ENCODE measurements at places on chromosomes 11 and 22.

GRCh38 chr11:65290448-65291165, 24.1 kb upstream of the CDC42EP2 start:
- no peak for DNase-seq

DNA sequence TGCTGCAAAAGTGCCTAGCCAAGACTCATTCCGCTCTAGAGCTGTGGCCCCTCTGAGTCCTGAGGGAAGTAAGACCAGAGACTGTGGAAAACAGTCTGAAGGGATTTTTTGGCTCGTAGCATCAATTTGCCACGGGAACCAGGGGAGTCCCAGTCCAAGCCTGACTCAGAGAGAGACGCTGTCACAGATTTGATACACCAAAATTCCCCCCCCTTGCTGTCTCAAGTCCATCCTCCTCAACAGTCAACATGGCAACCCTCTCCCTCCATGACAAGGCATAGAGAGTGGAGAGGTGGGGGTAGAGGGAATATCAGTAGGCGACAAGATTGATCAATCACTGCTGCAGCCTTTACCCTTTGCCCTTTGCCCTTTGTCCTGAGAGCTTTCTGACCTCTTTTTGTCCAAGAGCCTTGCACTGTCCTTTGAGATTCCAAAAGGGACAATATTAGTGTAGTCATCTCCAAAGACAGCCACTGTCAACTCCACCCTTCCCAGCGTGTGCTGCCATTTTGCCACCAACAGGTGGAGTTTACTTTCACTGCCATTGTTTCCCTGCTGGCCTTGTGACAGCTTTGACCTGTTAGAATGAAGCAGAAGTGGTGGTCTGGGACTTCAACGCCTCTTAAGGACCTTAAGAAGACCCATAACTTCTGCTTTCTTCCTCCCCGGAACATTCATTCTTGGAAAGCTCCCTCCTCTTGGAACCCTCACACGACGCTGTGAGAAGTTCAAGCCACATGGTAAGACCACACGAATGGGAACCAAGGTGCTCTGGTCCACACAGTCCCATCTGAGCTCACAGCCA, 7.3 kb downstream of the SLC15A3 start:
- no peak for DNase-seq

DNA sequence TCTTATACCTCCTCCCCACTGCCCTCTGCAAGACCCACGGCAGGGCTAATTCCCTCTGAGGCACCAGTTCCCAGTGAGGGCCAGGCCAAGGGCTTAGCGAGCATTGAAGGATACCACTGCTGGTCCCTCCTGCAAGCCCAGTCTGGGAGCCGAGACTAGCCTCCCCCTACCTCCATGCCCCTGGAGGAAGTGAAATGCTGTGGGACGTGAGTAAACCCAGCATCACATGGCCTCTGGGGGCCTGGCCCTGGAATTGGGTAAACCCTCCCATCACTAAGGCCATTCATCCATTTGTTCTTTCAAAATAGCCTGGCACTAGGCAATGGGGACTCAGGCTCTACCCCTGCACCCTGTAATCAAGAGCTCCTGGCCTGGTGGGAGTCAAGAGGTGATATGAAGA, 24.7 kb downstream of the ARAP1 start:
- DNase-seq, result no peak

- peak; percentile 93 for DNase-seq
These were observed 3.6 kb downstream of the AHNAK start for GRCh38 chr11:62542750-62543567.

DNA sequence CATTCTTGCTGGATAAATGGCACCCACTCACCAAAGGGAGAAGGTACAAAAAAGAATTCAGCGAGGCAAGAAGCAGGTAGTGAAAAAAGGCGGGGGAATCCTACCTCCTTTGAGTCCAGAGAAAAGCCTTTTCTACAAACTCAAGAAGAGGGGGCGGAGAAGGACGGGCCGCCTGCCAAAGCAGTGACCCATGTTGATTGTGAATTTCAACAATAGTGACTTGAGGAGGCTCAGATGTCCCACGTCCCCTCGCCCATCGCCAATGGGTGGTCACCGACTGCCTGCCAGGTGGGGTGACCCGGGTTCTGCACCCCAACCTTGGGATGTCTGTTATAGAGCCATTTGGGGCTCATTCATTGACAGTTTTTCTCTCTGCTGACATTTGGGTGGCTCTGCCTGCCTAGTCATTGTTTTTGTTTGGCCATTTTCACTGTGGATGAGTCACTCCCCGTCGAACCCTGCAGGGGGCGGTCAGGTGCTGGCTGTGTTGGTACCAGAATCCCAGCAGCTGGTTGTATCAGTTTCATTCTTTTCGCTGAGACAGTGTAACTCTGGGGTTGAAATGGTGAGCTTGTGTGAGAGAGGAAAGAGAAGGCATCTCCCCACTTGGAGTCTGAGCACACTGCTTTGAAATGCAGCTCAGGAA, 163.4 kb upstream of the NCAM1 start:
- no peak for DNase-seq

DNA sequence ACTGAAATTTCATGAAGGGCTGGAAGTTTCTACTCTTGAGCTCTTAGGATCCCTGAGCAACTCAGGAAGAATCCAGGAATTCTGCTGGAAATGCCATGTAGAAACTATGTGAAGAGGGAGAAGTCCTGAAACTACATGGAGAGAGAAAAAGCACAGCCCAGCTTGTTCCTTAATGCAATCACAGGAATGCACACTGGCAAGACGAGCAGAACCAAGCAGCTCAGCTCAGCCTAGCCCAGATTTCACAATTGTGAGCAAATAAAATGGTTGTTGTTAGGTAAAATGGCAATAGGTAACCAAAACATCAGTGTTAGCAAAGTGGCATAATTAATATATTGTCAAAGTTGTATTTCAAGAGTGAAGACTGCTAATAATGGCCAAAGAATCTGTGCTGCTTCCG, 28.1 kb downstream of the ZNF214 start:
- DNase-seq, result no peak

GRCh38 chr11:126444072-126444471, 88.6 kb downstream of the ST3GAL4 start:
- no peak for DNase-seq

- no peak for DNase-seq
These were observed 10.9 kb downstream of the PIM3 start for GRCh38 chr22:49971232-49972162.

DNA sequence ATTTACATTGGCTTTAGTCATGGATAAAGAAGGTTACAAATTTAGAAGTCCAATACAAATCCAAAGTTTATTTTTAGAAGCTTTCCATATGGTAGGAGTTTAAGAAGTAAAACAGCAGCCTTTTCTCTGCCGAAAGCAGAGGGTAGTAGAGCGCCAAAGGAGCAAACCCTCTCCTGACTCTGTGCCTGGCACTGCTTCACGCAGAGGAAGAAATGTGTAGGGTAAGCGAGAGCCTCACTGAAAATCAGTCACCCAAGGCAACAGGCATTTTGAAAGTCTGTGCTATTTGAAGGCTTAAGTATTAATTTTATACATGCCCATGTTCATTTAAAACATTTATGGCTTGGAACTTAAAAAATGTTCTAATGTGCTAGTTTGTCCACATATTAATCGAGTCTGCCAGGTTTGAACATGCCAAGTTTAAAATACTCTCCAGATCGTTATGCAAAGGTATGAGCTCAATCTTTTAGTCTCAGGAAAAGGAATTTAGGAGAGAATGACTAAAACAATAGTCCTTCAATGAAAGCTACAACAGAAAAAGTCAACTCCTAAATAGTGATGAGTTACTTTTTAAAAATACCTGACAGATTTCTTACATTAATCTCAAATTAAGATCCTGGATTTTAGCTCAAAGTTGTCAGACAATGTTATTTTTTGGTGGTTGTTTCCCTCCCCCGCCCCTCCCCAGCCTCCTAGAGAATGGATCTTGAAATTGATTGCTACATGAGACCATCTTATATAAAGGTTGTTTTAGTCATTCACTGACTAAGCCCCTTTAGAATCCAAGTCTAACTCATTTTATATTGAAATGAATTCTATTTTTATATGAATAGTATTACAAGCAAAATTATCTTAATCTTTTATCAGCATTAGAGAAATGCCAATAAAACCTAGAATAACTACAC, 38.7 kb downstream of the MRTFA start:
- DNase-seq, result no peak

GRCh38 chr11:10716122-10716521, 22.6 kb upstream of the IRAG1 start:
- DNase-seq, result no peak

- DNase-seq, result no peak
These were observed 979.5 kb upstream of the TENM4 start for GRCh38 chr11:80420374-80420773.

DNA sequence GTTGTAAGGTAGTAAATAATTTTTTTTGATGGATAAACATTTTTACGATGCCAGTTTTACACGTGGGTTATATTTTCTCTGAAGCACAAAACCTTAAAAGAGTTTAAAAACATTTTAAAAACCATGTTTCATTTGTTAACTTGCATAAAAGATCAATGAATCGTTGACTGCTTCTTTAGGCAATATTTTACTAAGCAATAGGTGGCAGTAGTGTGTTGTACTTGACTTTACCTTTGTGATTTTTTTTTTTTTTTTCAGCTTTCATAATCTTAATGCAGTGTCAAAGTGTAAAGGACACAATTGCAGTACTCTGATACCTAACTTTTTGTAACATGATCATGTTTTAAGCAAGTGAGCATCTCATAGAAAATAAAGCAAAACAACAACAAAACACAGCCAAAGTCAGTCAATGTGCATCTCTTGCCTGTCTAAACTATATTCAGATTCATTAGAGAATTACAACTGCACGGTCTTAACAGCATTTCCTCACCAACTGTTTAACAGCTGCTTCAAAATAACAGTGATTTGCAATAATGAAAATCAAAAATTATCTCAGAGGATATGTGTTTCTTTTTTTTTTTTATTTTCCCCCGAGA, 27.7 kb downstream of the DNAJC24 start:
- no peak for DNase-seq

- DNase-seq, result no peak
These were observed 56.4 kb upstream of the PGR start for GRCh38 chr11:101185985-101186384.

DNA sequence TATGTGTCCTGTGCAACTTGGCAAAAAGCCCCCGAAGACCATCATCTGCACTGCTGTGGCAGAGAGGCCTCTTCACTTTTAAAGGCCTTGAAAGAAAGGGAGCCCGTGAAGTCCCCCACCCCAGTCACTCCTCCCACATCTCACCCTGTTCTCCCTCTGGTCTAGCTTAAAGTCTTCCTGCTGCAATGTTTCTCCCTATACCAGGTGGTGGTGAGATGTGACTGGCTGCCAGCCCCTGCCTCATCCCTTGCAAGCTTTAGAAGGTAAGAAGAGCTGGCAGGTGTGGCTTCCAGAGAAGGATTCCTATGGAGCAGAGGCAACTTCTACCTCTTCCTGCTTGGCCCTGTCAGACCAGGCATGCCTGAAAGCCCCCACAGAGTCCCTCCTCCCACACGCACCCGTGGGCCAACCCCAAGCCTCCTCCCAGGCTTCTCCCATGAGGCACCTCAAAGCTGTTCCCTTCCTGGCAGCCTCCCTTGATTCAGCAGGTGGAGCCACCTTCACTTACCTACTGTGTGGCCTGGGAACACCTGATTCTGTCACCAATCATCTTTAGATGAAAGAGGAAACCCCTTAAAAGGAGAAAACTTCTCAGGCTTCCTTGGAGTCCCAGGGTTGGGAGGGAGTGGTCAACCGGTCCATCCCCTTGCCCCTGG, 4.0 kb upstream of the TRIM29 start:
- DNase-seq, result peak; percentile 73

GRCh38 chr11:3044004-3044403, 13.2 kb downstream of the CARS1 start:
- DNase-seq, result no peak

GRCh38 chr11:116420770-116421528, 351.8 kb downstream of the BUD13 start:
- DNase-seq, result no peak

DNA sequence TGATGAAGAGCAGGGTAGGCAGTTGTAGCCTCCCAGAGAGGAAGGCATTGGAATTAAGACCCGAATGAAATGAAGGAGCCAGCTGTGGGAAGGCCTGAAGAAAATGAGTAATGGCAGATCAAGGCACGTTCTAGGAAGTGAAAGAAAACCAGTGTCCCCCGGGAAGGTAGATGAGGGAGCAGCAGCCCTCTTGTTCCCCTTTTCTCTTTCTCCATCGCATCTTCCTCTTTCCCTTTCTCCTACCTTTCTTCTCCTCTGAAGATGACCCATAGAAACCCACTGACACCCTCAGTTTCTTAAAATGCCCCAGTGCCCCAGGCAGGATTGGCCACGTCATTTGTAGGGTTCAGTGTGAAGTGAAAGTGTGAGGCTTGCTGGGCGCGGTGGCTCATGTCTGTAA, 172.6 kb upstream of the SEZ6L start:
- DNase-seq, result no peak

- no peak for DNase-seq
These were observed 126.1 kb downstream of the TRIM29 start for GRCh38 chr11:120011836-120012235.

DNA sequence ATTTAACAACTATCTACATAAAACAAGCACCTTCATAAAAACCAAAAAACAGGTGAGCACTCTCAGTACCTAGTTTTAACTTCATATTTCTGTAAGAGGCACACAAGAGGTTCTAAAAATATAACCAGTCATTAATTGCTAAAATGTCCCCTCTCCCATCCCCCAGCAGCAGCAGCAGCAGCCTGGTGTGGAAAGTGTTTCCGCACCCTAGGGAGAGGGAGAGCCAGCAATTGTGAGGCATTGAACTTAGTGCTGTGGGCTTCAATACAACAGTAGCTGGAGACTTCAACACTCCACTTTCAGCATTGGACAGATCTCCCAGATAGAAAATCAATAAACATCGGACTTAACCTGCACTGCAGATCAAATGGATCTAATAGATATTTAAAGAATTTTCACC, 1158.5 kb downstream of the JRKL start:
- no peak for DNase-seq

DNA sequence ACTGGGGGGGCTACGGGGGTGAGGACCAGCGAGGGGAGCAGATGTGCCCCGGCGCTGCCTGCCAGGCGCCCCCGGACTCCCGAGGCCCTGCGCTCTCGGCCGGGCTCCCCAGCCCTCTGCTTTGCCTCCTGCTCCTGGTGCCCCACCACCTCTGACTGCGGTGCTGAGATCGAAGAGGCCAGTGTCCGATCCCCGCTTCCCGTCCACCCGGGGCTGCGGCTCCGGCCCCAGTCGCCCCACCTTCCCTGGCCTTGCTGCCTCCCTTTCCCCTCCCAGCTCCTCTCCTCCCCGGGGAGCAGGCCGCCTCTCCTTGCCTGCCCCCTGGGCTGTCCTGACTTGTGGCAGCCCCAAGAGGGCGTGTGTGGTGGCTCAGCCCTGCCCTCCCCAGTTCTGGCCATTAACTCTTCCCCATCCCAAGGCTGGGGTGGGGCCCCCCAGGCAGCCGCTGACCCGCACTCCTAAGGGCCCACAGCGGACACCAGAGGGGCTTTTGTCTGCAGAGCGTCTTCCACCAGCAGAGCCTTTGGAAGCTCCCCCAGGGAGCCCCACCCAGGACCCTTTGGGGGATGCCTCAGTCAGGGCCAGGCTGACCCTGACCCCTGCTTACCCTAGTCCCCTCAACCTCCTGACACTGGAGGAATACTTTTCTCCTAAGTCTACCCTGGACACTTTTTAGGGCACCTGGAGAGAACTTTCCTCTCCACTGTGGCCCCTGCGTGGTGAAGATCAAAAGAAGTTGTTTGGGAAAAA, 16.6 kb downstream of the RTN4RL2 start:
- DNase-seq, result no peak
